WTC11 (cell line): ENCODE measurements at places on chromosomes 12 and 14. TPM values are rescaled to one million over a fixed set of nuclear protein-coding genes. Genes with fewer than 3 reads are reported as not detected.

The TPPP2 gene
- 0.35 to 0.60 TPM in 2 of 3 replicates, not detected in the other for total RNA-seq

The RAD9B gene
- 0.09 to 0.32 TPM in 2 of 3 replicates, not detected in the other for total RNA-seq

The POTEM gene
- not detected in 3 replicates for total RNA-seq

The SERPINA10 gene
- 0.04 TPM in 1 of 3 replicates, not detected in the others for total RNA-seq

The MYH6 gene
- total RNA-seq = 0.09 to 0.14 TPM (median 0.09 TPM) in 3 replicates

DNA sequence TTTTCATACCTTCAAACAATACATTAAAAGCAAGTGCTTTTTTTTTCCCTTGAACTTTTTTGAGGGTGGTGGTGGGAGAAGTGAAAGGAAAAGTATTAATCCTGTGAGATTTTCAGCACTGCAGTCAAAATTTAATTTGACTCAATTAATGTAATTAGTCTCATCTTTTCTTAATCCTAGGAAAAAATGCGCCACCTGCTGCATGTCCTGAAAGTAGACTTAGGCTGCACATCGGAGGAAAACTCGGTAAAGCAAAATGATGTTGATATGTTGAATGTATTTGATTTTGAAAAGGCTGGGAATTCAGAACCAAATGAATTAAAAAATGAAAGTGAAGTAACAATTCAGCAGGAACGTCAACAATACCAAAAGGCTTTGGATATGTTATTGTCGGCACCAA is 52.2 kb downstream of the SPATA7 start:
- H3K27ac ChIP-seq = no peak overlapping the region
- H3K4me1 ChIP-seq = no peaks in the 10 kb centered on the region
- peaks cover 3% of the 10 kb centered on the region; the same call in 1 of the 2 replicates for H3K36me3 ChIP-seq

DNA sequence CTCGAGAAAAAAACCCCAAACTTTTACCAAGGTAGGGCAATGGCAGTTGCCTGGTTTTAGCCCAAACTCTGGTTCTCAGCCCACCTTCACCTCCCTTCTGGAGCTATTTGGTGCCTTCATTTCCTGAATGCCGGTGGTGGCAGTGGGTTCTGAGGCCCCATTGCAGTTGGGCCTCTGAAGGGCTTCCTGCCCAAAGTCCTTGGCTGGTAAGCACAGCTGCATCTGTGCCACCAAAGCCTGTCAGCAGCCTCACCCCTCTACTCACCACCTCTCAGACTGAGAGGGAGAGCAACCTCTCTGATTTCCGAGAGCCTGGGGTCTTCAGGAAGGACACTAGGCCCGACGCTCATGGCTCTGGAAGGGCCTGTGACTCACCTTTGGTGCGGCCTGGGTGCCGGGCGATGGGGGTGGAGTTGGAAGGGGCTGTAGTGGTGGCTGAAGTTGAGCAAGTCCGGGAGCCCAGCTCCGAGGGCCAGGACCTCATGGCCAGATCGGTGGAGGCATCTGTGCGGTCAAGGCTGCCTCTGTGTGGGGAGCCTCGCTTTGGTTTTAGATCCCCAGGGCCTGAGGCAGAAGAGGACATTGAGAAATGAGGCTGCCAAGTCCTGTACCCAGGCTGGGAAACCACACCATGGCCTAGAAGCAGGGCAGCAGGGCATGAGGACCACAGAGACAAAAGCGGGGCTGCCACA is 38.6 kb upstream of the GPR68 start:
- no peak overlapping the region for H3K4me3 ChIP-seq
- no peak for DNase-seq
- H3K27me3 ChIP-seq = no peaks in the 10 kb centered on the region
- H3K4me1 ChIP-seq = no peaks in the 10 kb centered on the region
- peaks cover 56% of the 10 kb centered on the region for H3K36me3 ChIP-seq

DNA sequence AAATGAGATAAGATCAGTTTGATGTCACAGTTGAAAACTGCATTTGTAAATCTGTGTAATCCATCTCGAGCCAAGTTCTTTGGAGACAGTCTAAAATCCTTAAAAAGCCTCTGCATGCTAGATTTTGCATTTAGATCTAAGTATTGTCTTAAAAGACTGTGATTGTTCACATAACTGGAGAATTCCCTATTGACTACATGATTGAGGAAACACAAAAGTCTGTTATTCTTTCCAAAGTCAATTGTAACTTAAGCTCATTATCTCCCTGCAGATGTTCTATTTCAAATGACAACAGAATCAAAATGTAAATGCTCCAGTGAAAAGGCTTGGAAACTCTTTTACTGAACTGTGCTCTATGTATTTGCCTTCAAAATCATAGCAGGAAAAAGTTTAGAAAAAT is 77.8 kb downstream of the MYF5 start:
- H3K36me3 ChIP-seq = peaks cover 4% of the 10 kb centered on the region
- no peak overlapping the region for H3K4me3 ChIP-seq
- H3K27ac ChIP-seq = 0 out of 2 replicates have a peak overlapping the region, but pooled peaks have one; percentile 20

DNA sequence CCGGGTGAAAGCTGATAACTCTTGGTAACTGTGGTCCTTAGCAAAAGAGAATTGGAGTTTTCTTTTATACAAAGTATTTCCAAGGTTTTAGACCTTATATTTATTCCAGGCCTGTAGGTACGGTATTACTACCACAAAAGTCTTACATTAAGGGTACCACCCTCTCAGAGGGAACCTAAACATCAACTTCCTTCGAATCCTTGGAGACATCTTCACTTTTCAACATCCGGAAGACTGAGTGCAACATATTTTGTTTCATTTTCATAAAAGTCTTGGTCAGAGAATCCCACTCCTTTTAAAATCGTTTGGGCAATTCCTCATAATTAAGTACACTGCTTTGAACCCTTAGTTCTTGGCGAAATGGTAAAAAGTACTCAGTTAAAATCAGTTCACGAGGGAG is 1.2 kb downstream of the CNOT2 start:
- no peaks in the 10 kb centered on the region for H3K27me3 ChIP-seq
- H3K4me3 ChIP-seq = peak overlapping the region; percentile 95
- peak overlapping the region; percentile 98 for H3K27ac ChIP-seq
- H3K36me3 ChIP-seq = peaks cover 30% of the 10 kb centered on the region

GRCh38 chr14:34277191-34277590 is 184.8 kb downstream of the SPTSSA start:
- peaks cover 10% of the 10 kb centered on the region for H3K36me3 ChIP-seq
- no peak overlapping the region for H3K4me3 ChIP-seq
- no peaks in the 10 kb centered on the region for H3K4me1 ChIP-seq
- no peaks in the 10 kb centered on the region for H3K27me3 ChIP-seq
- H3K27ac ChIP-seq = no peak overlapping the region
- DNase-seq = no peak

DNA sequence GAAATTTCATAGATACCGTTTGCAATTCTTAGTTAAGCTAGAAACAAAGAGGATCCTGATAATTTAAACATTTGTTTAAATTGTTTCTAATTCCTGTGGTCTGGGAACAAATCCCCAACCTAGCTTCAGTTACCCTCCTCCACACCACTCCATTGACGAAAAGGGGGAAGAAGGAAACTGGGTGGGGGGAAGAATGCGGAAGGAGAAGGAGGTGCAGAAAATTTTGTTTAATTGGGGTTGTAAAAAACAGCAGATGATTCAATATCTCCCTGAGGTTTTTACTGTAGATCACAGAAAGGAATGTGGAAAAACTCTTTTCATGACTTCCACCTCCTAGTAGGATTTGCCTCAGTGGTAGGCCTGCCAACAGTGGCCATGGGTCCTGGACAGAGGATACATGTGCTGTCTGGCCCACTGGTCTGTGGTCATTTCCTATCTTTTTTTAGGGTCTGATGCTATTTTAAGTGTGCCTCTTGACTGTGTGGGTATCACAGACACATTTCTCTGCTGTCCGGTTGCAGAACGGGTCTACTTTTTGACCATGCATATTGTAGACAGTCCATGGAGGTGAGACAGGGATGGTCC is 122.9 kb upstream of the PCED1B start:
- no peaks in the 10 kb centered on the region for H3K36me3 ChIP-seq
- H3K4me3 ChIP-seq = no peak overlapping the region
- H3K27me3 ChIP-seq = no peaks in the 10 kb centered on the region

- no peaks in the 10 kb centered on the region for H3K4me1 ChIP-seq
- H3K36me3 ChIP-seq = no peaks in the 10 kb centered on the region
- H3K27ac ChIP-seq = no peak overlapping the region
- H3K4me3 ChIP-seq = no peak overlapping the region
- no peak for DNase-seq
- no peaks in the 10 kb centered on the region for H3K27me3 ChIP-seq
Observed at GRCh38 chr14:69838881-69839416, 40.3 kb upstream of the SMOC1 start.

DNA sequence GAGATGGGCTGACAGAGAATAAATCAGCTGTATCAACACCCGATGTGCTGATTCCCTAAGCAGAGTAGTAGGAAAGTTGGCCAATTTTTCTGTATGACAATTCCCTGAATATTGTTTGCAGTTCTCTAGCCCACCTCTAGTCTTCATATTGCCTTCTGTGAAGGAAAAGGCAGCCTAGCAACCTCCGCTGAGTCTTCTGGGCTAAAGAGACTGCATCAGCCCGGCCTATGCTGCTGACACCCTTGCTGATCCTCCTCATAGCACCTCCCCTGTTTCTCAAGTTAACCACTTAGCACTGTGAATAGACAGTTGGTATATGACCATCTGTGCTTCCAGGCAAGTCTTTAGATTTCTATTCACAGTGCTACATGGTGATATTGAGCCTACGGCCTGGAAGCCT is 161.1 kb upstream of the EGLN3 start:
- no peak for DNase-seq
- H3K4me3 ChIP-seq = no peak overlapping the region
- H3K4me1 ChIP-seq = no peaks in the 10 kb centered on the region

GRCh38 chr12:94792693-94793092 is 142.3 kb upstream of the TMCC3 start:
- no peaks in the 10 kb centered on the region for H3K36me3 ChIP-seq
- DNase-seq = no peak
- H3K4me1 ChIP-seq = peaks cover 11% of the 10 kb centered on the region
- H3K27ac ChIP-seq = no peak overlapping the region

DNA sequence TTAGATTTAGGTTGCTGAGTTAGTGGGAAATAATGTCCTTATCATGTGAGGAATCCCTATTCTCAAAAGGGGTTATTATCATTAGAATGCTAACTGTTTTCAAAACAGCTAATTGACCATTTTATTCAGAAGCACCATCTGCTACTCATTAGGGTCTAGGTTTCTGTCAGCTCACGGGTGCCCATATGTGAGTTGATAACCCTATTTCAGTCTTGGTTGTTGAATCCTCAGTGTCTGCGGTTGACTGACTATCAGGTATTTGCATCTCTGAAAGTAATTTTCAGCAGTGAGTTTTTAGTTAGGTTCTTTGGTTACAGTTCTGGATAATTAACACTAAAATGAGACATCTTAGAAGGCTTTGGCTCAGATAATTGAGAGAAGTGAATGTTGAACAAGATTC is 1404.0 kb downstream of the AACS start:
- no peak overlapping the region for H3K27ac ChIP-seq
- no peak for DNase-seq
- H3K27me3 ChIP-seq = peaks cover 3% of the 10 kb centered on the region
- no peaks in the 10 kb centered on the region for H3K4me1 ChIP-seq
- no peak overlapping the region for H3K4me3 ChIP-seq
- peaks cover 74% of the 10 kb centered on the region for H3K36me3 ChIP-seq

- peaks cover 4% of the 10 kb centered on the region for H3K4me1 ChIP-seq
- DNase-seq = no peak
- no peak overlapping the region for H3K27ac ChIP-seq
- no peaks in the 10 kb centered on the region for H3K36me3 ChIP-seq
- no peak overlapping the region for H3K4me3 ChIP-seq
Observed at GRCh38 chr14:61668282-61668681, 27.0 kb upstream of the HIF1A start.

GRCh38 chr12:3416159-3416558 is 74.8 kb upstream of the PRMT8 start:
- peaks cover 19% of the 10 kb centered on the region for H3K27me3 ChIP-seq
- DNase-seq = no peak
- no peaks in the 10 kb centered on the region for H3K36me3 ChIP-seq
- no peak overlapping the region for H3K4me3 ChIP-seq

GRCh38 chr12:53696655-53697331 is 20.9 kb upstream of the ATP5MC2 start:
- DNase-seq = no peak
- peak overlapping the region; percentile 78 for H3K4me3 ChIP-seq
- H3K36me3 ChIP-seq = no peaks in the 10 kb centered on the region
- peaks cover 38% of the 10 kb centered on the region for H3K4me1 ChIP-seq
- peaks cover 60% of the 10 kb centered on the region for H3K27me3 ChIP-seq
- H3K27ac ChIP-seq = peak overlapping the region; percentile 100

DNA sequence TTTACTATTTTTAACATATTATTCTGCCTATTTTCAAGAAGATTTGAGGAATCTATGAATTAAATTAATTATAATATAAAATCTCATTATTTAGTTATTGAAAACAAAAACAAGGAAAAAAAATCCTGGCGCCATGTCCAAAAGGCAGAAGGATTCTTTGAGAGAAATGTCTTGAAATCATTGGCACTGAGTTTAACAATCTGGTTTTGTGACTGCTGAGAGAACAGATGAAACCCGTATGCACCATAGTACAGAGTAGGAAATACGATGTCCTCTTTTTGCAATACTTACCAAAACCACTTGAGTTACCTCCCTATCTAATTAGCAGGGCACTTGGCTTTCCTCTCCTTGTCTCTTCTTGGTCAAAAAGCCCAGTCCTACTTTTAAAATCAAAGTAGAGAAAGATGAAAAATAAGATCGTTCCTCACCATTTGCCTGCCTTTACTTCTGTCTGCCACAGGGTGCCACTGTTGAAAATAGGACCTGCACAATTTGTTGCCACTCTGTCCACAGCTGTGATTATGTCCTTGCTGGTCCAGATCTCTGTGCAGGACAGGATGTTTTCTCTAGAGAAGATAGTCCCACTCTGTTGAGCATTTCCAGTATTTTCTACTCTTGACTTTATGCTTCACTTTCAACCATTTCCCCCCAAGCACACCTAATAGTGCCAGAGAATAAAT is 179.7 kb downstream of the PDZRN4 start:
- no peak overlapping the region for H3K4me3 ChIP-seq
- DNase-seq = no peak
- peaks cover 21% of the 10 kb centered on the region for H3K4me1 ChIP-seq

DNA sequence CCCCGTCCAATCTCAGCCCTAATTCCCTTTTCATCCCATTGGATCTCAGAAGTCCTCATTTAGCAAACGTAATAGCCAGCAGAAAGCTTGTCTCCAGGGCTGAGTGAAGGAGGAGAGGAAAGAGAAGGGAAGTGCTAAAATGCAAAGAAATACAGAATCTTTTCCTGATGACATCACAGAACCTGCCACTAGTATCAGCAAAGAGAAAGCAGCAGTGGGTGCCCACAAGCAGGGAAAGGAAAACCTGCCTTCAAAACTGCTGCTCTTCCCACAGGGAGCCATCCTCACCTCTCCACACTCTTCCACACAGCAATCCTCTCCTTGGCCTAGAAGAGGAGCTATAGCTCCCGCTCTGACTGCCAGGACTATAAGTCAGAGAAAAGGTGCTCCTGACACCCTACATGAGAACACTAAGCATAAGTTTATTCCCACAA is 11.3 kb downstream of the MED13L start:
- H3K4me1 ChIP-seq = peaks cover 28% of the 10 kb centered on the region
- no peaks in the 10 kb centered on the region for H3K27me3 ChIP-seq
- no peak for DNase-seq
- no peaks in the 10 kb centered on the region for H3K36me3 ChIP-seq
- no peak overlapping the region for H3K4me3 ChIP-seq

GRCh38 chr12:80593766-80594165 is 113.7 kb upstream of the MYF6 start:
- H3K27ac ChIP-seq = no peak overlapping the region
- H3K4me3 ChIP-seq = no peak overlapping the region
- H3K4me1 ChIP-seq = peaks cover 21% of the 10 kb centered on the region
- H3K27me3 ChIP-seq = no peaks in the 10 kb centered on the region
- no peaks in the 10 kb centered on the region for H3K36me3 ChIP-seq
